ENCODE measurements at places on chromosomes 7 and 10.

DNA sequence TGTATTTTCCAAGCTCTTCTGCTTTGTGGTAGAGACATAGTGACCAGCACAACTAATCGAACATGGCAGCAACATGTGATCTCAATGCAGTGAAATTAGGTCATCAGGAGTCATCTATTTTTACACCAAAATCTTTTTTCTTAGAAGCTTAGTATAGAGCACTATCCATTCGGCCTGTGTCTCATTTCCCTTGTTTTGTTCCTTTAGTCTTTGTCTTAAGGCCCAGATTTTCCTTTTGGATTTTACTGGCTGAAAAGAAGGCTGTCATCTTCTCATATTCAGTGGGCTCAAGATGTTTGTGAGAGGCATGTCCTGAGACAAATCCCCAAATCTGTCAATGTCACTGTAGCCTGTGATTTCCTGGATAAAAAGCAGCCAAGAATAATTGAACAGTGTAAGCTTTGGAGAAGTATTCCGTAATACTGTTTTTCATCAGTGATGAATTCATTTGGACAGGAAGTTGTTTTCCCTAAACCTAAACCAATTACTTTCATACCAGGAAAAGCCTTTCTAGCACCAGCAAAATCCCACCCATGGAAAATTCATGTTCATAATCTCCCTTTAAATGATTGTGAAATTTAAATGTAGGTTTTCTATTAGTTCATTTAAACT is 55.2 kb downstream of the MAGI2 start:
- DNase-seq: no peak

DNA sequence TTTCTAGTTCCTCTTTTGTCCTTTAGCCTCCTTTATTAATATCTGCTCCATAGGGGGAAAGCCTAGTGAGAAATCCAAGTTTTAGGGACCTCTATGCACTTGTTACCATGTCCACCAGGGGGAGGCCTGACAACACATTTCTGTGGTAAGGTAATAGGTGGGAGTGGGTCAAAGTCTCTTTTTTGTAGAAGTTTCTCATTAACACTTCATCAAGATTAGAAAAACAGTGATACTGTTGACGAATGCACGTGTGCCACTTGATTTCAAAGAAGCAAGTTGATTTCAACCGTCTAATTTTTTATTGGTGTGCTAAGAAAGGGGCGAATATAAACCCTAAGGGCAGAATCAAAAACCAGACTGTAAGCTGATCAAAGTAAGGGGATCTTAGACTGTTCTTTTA is 30.6 kb downstream of the CISD1 start:
- DNase-seq: no peak

DNA sequence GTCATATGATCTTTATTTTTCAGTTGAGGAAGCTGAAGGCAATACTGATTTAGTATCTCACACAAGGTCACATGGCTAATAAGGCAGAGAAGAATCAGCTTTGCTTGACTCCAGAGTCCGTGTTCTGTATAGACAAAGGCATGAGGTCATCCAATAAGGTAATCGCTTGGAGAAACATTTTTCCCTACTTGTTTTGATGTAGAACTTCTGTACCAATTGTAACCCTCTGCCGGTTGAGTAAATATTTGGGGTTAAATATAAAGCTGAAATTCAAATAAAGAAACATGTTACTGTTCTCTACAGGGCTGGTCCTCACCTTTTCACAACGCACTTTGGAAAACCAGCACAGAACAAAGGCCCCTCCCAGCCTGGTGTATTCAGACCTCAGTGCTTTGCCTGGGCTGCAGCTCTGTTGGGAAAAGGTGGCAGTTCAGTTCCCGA is 83.0 kb upstream of the INSYN2A start:
- DNase-seq: no peak

GRCh38 chr7:16963044-16963443 is 81.3 kb upstream of the AGR3 start:
- no peak for DNase-seq

DNA sequence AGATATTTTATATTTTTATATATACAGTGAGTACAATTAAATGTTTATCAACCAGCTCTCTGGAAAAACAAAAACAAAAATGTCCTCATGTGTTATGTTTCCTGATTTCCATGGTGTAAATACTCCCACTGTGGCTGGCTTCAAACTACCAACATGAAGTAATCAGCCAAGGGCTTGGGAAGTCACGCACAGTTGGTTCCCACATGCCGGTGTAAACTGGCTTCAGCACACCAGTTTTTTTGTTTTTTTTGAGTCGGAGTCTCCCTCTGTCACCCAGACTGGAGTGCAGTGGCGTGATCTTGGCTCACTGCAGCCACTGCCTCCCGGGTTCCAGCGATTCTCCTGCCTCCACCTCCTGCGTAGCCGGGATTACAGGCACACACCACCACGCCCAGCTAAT is 11.8 kb downstream of the OSBPL3 start:
- no peak for DNase-seq

DNA sequence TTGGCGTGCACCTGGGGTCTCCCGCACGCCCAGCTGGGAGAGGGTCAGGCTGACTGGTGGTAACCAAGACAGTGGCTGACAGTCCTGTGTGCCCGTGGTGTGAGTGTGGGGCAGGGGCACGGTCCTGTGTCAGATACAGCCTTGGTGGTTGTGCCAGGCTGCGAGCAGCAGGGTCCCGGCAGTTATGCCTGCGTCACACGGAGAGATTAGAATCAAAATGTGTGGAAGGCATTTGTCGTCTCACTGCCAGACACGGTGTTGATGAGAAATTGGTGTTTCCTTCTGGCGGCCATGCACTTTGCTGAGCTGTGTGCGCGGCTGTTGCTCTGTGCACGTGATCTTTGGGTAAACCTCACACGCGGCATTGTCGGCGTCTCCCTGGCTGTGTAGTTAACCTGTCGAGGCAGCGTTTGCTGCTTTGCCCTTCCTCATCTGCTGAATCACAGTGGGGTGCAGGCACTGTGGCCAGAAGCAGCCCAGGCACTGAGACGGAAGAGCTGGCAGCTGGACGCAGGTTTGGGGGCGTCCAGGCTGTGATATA is 87.7 kb downstream of the NKX6-2 start:
- DNase-seq: no peak

- peak; percentile 40 for DNase-seq
These were observed 176.6 kb downstream of the PARD3 start for GRCh38 chr10:34638406-34639054.

- no peak for DNase-seq
These were observed 1078.4 kb downstream of the KCNMA1 start for GRCh38 chr10:76558996-76559891.

DNA sequence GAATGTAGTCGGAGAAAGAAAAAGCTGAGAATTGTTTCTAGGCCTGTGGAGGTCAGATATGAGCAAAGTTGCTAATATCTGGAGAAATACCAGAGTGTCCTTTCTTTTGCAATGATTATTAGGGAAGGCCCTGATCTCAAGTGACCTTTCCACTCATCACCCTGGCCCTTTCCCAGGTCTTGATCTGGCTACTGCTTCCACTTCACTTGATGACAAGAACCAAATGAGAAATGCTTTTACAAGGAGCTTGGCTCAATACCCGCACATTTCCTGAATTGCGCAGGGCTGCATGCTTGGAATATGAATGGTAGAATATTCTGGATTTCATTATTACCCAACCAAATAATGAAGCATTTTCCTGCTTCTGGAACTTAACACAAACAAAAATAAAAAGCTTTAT is 104.6 kb downstream of the ITGB8 start:
- no peak for DNase-seq

GRCh38 chr10:52423369-52423768 is 109.3 kb downstream of the DKK1 start:
- no peak for DNase-seq

GRCh38 chr7:131131746-131132431 is 195.8 kb upstream of the MKLN1 start:
- no peak for DNase-seq

DNA sequence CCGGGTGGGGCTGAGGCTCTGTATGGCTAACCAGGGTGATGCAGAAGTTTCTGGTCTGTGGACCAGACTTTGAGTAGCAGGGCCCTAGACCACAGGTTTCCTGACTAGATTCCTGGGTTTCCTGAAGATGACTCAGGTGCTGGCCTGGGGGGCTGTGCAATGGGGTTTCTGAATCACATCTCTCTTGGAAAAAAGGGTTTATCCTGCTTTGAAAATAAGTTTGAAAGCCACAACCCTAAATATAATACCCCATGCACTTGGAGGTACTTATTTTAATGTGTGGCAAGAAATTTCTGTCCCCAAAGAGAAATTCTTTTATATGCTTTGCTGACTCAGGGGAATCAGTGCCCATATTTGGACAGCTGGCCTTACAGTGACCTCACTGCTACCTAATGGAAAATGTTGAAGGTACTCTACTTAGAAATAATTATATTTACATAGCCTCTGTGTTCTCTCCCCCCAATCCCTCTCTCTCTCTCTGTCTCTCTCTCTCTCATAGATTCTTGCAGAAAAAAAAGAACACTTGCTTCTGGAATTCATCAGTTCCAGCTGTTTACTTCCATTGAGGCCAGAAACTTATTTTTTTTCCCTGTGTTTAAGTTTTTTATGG is 184.4 kb upstream of the LYZL2 start:
- DNase-seq: no peak

GRCh38 chr10:51860257-51860656 is 160.9 kb upstream of the CSTF2T start:
- no peak for DNase-seq

- no peak for DNase-seq
These were observed 163.1 kb downstream of the PRKCQ start for GRCh38 chr10:6416892-6417512.

DNA sequence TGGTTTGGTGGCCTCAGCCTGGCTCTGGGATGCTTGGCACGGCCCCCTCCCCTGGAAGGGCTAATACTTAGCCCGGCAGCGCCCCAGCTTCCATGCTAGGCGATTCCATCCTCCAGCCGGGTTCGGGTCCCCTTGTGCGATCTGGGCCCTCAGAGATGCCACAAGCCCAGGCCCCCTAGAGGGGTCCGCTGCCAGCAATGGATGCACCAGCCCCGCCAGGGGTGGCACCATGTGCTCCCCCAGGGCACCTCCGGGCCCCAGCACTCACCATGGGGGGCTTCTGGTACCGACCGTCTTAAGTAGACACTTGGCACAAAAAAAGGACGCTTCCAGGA is 125.7 kb upstream of the KCTD7 start:
- no peak for DNase-seq

- no peak for DNase-seq
These were observed 314.6 kb downstream of the FRMD4A start for GRCh38 chr10:14016011-14016536.

DNA sequence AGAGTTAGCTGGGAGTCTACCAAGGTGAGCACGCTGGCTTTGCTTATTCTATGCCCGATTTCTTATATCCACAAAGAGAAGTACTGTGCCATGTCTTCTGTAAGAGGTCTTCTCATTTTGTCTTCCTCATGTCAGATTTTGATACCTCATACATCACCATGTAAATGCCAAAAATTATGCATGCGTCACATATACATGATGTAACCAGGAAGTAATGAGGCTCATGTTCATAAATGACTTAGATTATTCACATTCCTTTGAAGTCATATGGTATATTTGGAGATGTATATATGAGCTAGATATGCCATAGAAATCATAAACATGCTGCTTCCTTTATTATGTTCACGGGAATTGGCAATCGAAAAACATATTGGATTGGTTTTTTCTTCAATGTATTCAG is 97.7 kb upstream of the CELF2 start:
- no peak for DNase-seq

- DNase-seq: no peak
These were observed 258.6 kb downstream of the CNTNAP2 start for GRCh38 chr7:146375170-146375569.

- no peak for DNase-seq
These were observed 21.3 kb downstream of the DYNC1I1 start for GRCh38 chr7:95793658-95794057.

DNA sequence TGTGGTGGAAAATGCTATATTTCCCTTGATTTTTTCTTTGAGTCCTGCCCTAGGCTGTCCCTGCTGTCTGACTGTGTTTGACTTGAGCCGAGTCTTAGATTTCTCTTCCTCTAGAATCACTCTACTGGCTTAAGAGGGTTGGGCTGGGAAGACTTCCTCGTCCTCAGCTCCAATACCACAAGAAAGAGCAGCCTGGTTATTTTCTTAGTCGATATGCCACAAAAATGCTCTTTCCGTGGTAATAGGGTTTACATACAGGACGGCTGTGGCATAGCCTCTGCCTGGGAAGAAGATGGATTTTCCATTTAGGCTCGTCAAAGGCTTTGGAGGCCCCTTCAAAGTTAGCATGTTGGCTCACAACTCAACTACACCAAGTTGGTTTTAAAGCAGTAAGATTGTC is 212.0 kb upstream of the IGFBP3 start:
- DNase-seq: no peak

- no peak for DNase-seq
These were observed 1065.6 kb downstream of the KCNMA1 start for GRCh38 chr10:76572021-76572420.

DNA sequence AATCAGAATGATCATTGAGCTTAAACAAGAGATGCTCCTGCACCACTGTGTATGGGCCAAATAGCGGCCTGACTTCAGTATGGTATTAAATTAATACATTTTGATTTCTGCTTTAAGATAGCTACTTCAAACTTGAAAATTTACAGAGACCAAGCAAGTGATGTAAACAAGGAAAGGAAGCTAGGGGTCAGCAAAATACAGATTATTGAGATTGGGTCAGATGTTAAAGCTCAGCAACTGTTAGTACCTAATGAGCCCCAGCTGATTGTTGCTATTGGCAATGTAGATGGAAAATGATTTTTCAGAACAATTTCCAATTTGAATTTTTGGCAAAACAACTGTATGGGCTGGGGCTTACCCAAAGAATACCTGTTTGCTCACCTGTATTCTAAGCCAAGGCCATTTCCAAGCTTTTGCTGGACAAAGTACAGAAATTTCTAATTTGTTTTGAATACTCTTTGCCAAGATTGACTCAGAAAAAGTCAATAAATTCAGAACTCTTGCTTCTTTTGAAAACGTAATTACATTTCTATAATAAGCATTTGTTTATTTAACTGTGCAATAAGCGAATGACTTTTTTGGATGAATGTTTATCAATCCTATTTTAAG is 23.0 kb upstream of the DLD start:
- no peak for DNase-seq

- no peak for DNase-seq
These were observed 76.6 kb downstream of the SUGCT start for GRCh38 chr7:40211276-40212003.

DNA sequence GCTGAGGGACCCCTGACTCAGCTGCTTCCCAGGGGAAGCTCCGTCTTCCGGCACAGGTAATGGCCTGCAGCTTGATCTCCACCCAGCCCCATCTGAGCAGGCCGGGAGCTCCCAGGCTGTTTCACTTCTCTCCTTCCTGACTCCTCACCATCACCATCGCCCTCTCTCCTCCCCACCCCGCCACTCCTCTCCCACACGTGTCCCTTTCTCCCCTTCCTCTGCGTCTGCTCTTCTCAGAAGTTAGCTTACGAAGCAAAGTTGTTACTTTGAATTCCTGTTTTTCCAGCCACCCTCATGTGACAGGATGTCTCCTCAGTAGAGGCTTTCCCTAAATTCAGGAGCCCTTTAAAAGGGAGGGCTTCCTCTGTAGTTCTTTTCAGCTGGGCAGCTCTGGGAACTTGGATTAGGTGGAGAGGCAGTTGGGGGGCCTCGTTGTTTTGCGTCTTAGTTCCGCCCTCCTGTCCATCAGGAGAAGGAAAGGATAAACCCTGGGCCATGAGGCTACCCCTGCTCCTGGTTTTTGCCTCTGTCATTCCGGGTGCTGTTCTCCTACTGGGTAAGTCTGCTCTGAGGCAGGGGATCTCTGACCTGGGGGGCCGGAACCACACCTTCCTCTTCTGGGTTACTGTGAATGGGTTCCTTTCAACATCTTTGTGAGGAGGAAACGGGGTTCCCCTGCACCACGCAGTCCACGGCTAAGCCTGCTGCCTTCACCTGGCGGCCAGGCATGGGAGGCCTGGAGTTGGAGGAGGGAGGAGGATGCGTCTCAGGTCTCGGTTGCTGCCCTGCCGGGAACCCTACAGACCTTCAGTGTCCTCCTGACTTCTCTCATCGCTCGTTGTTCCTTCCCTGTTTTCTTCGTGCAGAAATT is at the start of gene MRC1:
MRC1 (plus strand) TSS at position 378 of the 871 bp plus-strand sequence; CDS start at position 496, 118 bp downstream.
- DNase-seq: no peak

Measured in activated CD8-positive, alpha-beta memory T cell treated with anti-CD3 and anti-CD28 coated beads for 48 hours (primary cell).